Stimulated activated CD8-positive, alpha-beta memory T cell treated with anti-CD3 and anti-CD28 coated beads, Interleukin-7, amount 100 ng/mL, for 24 hours (primary cell): ENCODE measurements at places on chromosomes 13 and 19.

GRCh38 chr19:51710163-51710562, 13.6 kb downstream of the HAS1 start:
- no peak for DNase-seq

DNA sequence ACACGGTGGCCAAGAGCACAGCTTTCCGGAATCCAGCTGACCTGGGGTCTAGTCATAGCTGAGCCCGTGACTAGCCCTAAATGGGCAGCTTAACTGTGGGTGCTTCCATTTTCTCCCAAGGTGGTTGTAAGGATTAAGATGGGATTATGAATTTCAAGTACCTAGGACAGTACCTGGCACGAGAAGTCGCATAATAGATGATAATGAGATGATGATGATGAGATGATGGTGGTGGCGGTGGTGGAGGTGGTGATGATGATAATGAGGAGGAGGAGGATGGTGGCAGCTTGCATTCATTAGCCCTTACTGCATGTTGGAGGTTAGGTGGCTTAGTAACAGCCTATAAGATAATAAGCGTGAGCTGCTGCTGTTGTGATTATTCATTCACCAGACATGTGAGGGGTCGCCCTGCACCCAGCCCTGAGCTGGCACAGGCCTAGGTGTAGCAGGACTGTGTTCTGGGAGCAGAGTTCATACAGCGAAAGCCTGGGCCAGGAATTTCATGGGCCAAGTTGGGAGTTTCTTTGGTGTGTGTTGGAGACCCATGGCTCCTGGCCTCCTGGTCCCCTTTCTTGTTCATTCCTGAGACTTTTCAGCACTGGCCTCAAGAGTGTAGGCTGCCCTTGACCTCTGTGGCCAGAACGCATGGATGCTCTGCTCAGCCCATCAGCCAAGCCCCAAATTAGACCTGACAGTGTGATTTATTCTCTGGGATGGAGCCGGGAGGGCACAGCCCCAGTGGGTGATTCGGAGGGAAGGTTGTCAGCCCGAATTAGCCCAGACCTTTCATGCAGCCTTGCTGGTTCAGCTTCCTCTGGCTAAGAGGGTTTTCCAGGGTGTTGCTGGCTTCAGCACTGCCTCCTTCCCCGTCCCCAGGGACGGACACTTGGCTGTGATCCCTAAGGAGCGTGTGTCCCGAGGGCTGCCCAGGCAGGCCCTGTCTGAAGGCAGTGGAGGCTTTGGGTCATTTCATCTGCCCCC, 128.8 kb downstream of the SIPA1L3 start:
- DNase-seq, result no peak

GRCh38 chr19:6996810-6997209, 24.4 kb downstream of the MBD3L2B start:
- no peak for DNase-seq

DNA sequence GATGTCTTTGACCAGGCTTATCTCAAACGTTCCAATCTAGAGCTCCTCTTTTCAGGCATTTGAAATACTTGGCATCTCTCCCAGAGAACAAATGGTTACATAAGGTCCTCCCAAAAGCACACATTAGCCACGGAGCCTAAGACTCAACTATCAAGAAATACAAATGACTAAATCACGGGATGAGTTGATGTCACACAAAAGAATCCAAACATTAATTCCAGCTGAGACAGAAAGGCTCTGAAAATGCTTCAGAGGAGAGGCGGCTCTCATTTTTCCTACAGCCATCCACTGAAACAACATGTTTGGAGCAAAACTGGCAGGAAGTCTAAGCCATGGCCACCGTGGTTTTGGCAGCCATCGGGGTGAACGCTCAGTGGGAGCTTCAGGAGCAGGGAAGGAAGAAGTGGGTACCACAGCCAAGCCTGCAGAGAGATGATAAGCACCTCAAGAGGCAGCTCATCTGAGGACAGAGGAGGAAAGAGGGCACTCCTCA, 122.5 kb downstream of the STK24 start:
- DNase-seq, result no peak

GRCh38 chr19:43467730-43468129, 2.3 kb upstream of the LYPD3 start:
- no peak for DNase-seq

- no peak for DNase-seq
Measured at GRCh38 chr13:41145136-41145908, 12.7 kb upstream of the KBTBD6 start.

- no peak for DNase-seq
Measured at GRCh38 chr13:77118134-77118533, 91.2 kb upstream of the FBXL3 start.

DNA sequence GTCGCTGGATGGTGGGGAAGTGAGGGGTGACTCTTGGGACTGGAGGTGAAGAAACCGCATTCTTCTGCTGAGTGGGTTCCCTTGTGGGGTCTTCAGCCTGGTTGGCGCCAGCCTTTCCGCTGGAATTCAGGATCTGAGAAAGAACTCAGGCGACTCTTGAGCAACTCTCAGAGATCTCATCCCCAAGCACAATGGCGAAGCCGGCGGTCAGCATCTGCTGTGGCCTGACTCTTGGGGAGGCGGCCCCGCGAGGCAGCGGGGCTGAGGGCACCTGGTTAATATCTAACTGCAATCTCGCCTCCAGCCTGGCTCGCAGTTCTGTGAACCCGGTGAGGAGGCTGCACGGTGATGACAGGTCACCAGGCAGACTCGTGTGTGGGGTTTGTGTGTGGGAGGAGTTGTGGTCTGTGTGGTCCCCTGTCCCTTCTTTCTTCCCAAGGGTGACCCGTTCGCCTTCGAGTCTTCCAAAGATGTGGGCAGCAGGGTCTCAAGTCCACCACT, 883 bp downstream of the ZNF441 start:
- no peak for DNase-seq

DNA sequence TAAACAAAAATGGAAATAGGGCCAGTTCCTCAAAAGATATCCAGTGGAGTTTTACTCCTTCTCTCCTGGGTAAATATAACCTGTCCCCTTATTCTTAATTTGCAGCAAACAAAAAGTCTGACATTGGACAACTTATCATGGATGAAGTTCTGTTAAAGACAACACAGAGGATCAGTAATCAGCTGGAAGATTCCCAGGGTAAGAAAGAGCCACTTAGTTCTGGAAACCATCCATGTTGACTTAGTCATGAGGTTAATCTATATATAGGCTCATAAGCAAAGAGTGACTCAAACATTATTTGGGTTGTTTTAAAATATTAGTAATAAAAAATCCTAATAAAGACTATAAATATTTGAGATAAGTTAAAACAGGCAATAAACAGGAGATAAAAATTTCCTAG, 40.5 kb upstream of the EBPL start:
- no peak for DNase-seq

- no peak for DNase-seq
Measured at GRCh38 chr19:39430675-39431593, 4.8 kb downstream of the RPS16 start.

GRCh38 chr19:30074741-30075715, 133.0 kb downstream of the URI1 start:
- no peak for DNase-seq

- no peak for DNase-seq
Measured at GRCh38 chr19:49679771-49680413, 2.8 kb downstream of the PRMT1 start.

DNA sequence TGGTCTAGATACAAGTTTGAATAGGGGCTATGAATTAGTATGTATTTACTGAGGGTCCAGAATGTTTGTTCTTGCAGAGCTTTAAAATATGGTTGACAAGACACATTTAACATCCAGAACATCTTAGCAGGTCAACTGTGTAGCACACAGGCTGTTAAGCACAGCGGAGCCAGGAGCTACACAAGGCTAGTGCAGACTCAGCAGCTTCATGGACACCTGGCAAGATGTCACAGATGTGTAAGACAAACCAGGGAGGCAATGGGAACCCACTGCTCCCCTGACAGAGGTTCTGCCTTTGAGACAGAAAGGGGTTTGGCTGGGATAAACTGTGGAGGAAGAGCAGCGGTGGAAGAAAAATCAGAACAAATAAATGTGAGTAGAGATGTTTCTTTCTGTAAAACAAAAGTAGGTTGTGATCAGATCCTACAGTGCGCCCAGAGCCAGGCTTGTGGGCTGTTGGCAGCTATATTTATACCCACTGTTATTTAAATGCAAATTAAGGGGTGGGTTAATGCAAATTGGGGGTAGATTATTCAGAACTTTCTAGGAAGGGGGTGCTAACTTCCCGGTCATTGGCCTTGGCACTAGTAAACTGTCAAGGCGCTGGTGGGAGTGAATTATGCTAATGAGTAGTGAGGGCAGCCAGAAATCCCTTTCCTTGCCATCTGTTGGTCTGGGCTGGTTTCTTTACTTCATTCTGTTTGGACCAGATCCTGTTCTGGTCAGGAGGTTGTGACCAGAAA, 33.0 kb downstream of the MIPEP start:
- no peak for DNase-seq

- DNase-seq, result no peak
Measured at GRCh38 chr13:50152224-50152623, 137.0 kb downstream of the KCNRG start.

DNA sequence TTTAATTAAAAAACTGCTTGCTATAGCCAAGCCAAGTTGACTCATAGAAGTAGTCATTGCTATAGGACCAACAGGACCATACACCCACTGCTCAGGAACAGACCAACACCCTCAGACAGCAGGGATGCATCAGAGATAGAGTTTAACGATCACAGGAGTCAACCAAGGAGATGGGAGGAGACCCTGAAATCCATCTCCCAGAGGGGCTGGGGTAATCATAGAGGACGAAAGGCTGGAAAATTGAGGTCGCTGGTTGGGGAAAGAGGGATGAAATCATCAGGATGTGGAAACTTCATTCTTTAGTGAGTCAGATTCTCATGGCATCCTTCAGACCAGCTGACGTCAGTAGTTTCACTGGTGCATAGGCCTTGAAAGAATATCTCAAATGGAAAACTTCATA, 160.4 kb upstream of the GPC6 start:
- DNase-seq, result no peak

GRCh38 chr19:5881543-5882299, 11.4 kb upstream of the FUT5 start:
- no peak for DNase-seq

GRCh38 chr19:6925801-6926751, 38.7 kb downstream of the ADGRE1 start:
- DNase-seq, result no peak

GRCh38 chr19:14561249-14561648, 10.6 kb downstream of the NDUFB7 start:
- no peak for DNase-seq

DNA sequence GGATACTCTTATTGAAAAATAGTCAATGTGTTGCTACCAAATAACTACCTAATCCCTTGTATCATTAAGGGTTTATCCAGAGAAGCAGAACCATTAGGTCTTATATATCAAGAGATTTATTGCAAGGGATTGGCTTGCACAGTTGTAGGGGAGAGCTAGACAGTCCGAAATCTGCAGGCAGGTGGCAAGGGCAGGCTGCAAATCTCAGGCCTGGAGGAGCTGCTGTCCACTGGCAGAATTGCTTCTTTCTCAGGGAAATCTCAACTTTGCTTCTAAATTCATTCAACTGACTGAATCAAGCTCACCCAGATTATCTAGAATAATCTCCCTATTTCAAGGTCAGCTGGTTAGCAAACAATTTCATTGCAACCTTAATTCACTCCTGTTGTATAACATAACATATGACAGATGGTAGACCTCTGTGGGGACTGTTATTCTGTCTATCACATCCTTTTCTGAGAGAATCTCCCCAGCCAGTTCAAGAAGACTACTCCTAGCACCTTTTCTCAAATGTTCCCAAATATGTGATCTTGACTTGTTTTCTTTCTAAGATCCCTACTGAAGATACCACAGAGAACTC, 194.2 kb downstream of the NHLRC3 start:
- DNase-seq, result no peak

- no peak for DNase-seq
Measured at GRCh38 chr13:47723898-47724297, 277.2 kb downstream of the SUCLA2 start.

GRCh38 chr19:5287066-5287465, 53.5 kb downstream of the PTPRS start:
- DNase-seq, result no peak

DNA sequence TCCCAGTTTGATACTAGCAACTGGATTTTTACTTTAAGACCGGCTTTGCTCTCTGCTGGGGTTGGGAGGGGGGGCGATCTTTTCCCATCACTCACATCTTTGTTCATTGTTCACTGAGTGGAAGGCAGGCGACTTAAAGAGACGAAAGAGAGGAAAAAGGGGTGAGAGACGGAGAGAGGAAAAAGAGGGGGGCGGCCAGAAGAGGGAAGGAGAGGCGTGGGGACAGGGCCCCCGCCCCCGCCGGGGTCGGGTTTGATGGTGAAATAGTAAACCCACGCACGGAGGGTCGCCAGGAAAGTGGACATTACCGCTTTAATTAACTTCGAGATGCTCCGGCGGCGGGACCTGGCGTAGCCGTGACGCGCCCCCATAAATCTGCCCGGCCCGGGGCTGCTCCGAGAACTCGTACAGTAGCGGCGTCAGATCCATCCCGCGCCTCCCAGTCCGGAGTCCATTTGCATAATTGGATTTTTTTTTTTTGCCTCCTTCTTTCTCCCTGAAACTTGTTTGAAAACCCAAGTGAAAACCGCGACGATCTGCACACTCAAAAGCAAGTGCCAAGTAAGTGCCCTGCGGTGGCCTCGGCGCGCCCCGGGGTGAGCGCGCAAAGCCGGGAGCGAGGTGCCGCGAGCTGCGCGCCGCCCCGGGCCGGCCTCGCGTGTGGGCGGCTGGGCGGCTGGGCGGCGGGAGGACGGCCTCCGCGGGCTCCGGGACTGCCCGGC, 143.9 kb upstream of the ZNF536 start:
- no peak for DNase-seq

GRCh38 chr19:33825556-33825955, 28.9 kb downstream of the KCTD15 start:
- no peak for DNase-seq

- no peak for DNase-seq
Measured at GRCh38 chr19:38505958-38506357, 72.5 kb downstream of the RYR1 start.

- DNase-seq, result no peak
Measured at GRCh38 chr13:54424344-54424743, 1395.7 kb downstream of the OLFM4 start.

DNA sequence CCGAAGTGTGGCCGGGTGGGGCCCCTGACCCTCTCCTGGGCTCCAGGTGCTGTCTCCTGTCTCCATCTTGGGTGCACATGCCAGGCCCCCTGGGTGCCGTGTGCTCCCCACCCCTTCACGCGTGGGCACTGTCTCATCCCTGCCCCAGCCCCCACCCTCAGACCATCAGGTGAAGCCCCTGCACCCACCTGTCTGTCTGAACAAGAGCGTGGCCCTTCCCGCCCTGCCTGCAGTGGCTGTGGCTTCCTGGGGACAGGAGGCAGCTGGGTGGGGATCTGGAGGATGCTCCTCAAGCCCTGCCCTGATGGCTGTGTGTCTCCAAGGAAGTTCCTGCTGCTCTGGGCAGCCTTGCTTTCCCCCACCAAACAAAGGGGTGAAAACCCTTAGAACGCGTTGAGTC, 2.2 kb downstream of the PRR22 start:
- no peak for DNase-seq
